ENCODE measurements at places on chromosomes 5 and 9.
A peak's percentile ranks its signal among the peaks of the same experiment; 100 is the strongest.

GRCh38 chr5:34857161-34857560 is 18.2 kb downstream of the TTC23L start:
- H3K27ac ChIP-seq, result no peak overlapping the region
- no peaks in the 10 kb centered on the region for H3K4me1 ChIP-seq
- H3K27me3 ChIP-seq, result no peaks in the 10 kb centered on the region

DNA sequence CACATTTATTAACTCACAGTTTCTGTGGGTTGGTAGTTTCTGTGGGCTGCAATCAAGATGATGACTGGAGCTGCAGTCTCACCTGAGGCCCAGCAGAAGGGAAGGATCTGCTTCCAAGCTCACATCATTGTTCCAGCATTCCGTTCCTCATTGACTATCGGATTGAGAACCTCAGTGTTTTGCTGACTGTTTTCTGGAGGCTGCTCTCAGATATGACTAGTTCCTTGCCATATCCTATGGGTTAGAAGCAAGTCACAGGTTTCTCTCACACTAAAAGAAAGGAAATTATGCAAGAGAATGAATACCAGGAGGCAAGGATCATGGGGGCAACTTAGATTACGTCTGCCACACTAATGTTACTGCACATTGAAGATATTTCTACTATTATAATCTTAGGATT is 6.3 kb upstream of the ERAP1 start:
- no peak overlapping the region for H3K4me3 ChIP-seq
- H3K27ac ChIP-seq, result no peak overlapping the region
- H3K27me3 ChIP-seq, result no peaks in the 10 kb centered on the region
- no peak for DNase-seq
- no peaks in the 10 kb centered on the region for H3K4me1 ChIP-seq

DNA sequence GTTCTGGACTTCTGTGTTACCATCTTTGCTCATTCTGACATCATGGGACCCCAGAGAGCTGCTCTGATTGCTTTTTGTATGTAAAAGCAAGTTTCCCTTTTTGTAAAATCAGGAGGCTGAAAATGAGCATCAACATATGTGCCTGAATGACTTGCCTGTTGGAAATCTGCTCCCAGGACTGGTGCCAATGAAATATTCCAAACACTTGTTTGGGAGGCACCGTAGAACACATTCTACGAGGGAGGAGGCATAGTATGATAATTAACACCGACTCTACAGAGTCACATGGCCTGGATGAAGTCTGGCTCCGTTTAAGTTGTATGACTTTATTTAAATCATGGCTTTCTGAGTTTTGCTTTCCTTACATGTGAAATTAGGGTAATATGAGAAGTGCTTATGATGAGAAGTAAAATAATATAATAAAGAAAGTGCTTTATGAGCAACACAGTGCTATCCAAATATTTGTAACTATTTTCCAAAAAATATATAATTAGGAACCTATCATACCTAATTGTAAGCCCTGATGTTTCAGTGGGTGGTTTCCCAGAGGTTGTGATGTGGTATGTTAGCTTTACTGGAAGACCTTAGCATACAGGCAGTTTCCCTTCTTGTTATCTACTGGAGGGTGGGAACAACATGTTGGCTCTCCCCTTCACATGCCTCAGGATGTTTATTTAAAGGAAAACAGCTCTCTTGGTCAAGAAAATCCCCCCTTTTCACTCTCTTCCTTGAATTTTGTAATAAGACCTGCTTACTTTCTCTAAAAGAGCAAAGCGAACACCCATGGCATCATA is 238.1 kb downstream of the FBXL7 start:
- no peaks in the 10 kb centered on the region for H3K27me3 ChIP-seq
- no peaks in the 10 kb centered on the region for H3K36me3 ChIP-seq
- no peaks in the 10 kb centered on the region for H3K4me1 ChIP-seq
- no peak for DNase-seq
- no peak overlapping the region for H3K4me3 ChIP-seq

DNA sequence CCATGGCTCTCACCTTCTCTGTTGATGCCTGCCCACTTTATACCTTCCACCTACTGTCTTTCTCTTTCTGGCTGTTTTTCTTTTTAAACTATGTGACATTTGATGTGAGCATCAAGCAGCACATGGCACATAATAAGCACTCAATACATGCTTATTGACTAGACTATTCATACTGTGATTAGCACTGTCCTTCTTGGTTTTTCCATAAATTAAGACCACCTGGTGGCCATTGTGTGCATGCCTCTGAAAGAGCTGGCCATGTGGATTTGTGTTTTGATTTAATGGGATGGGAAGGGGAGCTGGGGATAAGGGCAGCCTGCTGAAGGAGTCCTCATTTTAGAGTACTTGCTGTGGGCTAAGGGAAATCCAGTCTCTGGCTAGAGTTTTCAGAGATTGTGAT is 79.4 kb downstream of the ARHGEF28 start:
- H3K4me1 ChIP-seq, result no peaks in the 10 kb centered on the region
- no peak for DNase-seq
- H3K27ac ChIP-seq, result no peak overlapping the region
- no peaks in the 10 kb centered on the region for H3K36me3 ChIP-seq
- no peak overlapping the region for H3K4me3 ChIP-seq
- H3K27me3 ChIP-seq, result no peaks in the 10 kb centered on the region

GRCh38 chr5:135547590-135548254 is 12.0 kb upstream of the NEUROG1 start:
- H3K36me3 ChIP-seq, result no peaks in the 10 kb centered on the region
- no peaks in the 10 kb centered on the region for H3K27me3 ChIP-seq
- no peak for DNase-seq
- H3K27ac ChIP-seq, result no peak overlapping the region
- H3K4me1 ChIP-seq, result peaks cover 15% of the 10 kb centered on the region
- no peak overlapping the region for H3K4me3 ChIP-seq

DNA sequence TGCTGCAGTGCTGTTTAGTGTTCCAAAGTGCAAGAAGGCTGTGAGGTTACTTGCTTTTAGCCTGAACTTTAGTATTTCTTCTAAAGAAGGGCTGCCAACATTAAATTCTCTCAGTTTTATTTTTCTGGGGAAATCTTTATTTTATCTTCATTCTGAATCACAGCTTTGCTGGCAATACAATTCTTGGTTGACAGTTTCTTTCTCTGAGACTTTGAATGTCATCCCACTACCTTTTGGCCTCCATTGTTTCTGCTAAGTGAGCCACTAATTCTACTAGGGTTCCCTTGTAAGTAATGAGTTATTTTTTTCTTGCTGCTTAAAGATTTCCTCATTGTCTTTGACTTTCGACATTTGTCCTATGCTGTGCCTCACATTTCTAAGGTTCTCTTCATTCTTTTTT is 32.4 kb upstream of the SUSD1 start:
- H3K4me3 ChIP-seq, result no peak overlapping the region
- H3K36me3 ChIP-seq, result no peaks in the 10 kb centered on the region
- DNase-seq, result no peak
- no peaks in the 10 kb centered on the region for H3K27me3 ChIP-seq
- H3K27ac ChIP-seq, result no peak overlapping the region

DNA sequence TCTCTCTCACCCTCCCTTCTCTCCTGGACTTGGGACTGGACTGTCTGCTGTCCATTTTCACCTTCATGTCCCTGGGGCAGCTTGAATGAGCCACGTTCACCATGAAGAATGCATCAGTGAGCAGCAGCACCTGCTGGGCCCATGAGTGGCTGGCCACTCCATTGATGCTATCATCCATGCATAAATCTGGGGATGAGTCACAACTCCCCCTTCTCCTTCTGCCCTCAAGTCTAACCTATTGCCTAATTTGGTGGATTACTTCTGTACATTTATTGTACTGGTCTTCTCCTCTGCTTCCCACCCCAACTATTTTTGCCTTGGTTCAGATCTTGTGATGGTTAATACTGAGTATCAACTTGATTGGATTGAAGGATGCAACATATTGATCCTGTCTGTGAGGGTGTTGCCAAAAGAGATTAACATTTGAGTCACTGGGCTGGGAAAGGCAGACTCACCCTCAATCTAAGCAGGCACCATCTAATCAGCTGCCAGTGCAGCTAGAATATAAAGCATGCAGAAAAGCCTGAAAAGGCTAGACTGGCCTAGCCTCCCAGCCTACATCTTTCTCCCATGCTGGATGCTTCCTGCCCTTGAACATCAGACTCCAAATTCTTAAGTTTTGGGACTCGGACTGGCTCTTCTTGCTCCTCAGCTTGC is 46.7 kb downstream of the GDNF start:
- H3K4me3 ChIP-seq, result no peak overlapping the region
- H3K27me3 ChIP-seq, result no peaks in the 10 kb centered on the region
- H3K4me1 ChIP-seq, result no peaks in the 10 kb centered on the region
- H3K36me3 ChIP-seq, result no peaks in the 10 kb centered on the region

- no peaks in the 10 kb centered on the region for H3K36me3 ChIP-seq
- peak overlapping the region; percentile 51 for H3K27ac ChIP-seq
- H3K4me1 ChIP-seq, result no peaks in the 10 kb centered on the region
- DNase-seq, result peak; percentile 65
- H3K27me3 ChIP-seq, result no peaks in the 10 kb centered on the region
These were observed 17.6 kb upstream of the SETX start for GRCh38 chr9:132372177-132373095.

GRCh38 chr5:35237580-35238376 is 7.5 kb upstream of the PRLR start:
- no peak overlapping the region for H3K4me3 ChIP-seq
- no peak overlapping the region for H3K27ac ChIP-seq
- no peaks in the 10 kb centered on the region for H3K36me3 ChIP-seq
- no peak for DNase-seq
- no peaks in the 10 kb centered on the region for H3K27me3 ChIP-seq
- H3K4me1 ChIP-seq, result peaks cover 9% of the 10 kb centered on the region

DNA sequence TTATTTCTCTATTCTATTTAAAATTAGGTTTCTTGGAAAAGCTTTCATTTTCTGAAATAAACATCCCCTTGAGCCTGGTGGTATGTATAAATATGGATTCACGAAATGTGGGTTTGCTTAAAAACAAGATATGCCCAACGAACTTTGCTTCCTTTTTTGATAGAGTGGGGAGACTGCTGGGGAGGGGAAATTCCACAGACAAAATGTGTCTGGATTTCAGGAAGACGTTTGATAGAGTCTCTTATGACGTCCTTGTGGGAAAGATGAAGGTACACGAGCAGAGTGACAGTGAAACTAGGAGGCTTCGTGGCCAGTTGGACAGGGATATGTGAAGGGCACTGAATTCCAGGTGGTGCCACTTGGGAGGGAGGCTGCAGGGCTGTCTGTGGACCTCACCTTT is 84.5 kb upstream of the RPS23 start:
- H3K27me3 ChIP-seq, result no peaks in the 10 kb centered on the region
- H3K36me3 ChIP-seq, result no peaks in the 10 kb centered on the region
- no peak overlapping the region for H3K4me3 ChIP-seq
- H3K27ac ChIP-seq, result no peak overlapping the region

DNA sequence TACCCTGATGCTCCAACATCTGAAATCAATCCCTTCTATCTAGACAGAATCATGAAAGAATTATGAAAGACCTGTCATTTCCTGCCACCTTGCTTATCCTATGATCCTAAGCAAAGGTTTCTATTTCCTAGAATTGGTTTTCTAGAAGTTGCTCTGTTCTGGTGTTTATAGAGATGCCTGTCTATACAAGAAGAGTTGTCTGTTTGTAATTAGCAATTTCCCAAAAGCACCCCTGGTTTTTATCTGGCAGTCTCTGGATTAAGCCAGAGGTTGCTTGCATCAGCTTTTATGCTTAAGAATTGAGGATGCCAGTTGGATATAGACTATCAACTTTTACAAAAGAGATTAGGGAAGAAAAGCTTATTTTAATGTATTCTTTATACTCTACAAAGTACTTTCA is 133.0 kb upstream of the EFNA5 start:
- H3K36me3 ChIP-seq, result no peaks in the 10 kb centered on the region
- no peak for DNase-seq
- H3K27ac ChIP-seq, result no peak overlapping the region
- H3K4me1 ChIP-seq, result no peaks in the 10 kb centered on the region
- H3K27me3 ChIP-seq, result no peaks in the 10 kb centered on the region

GRCh38 chr5:133799571-133800237 is 168.7 kb downstream of the C5orf15 start:
- no peak overlapping the region for H3K27ac ChIP-seq
- H3K4me1 ChIP-seq, result no peaks in the 10 kb centered on the region
- no peak overlapping the region for H3K4me3 ChIP-seq
- H3K36me3 ChIP-seq, result no peaks in the 10 kb centered on the region
- H3K27me3 ChIP-seq, result no peaks in the 10 kb centered on the region

GRCh38 chr5:52181403-52181802 is 606.3 kb upstream of the ITGA1 start:
- H3K27me3 ChIP-seq, result no peaks in the 10 kb centered on the region
- H3K4me1 ChIP-seq, result no peaks in the 10 kb centered on the region
- no peaks in the 10 kb centered on the region for H3K36me3 ChIP-seq
- no peak overlapping the region for H3K4me3 ChIP-seq

- H3K27ac ChIP-seq, result no peak overlapping the region
- no peaks in the 10 kb centered on the region for H3K27me3 ChIP-seq
- H3K36me3 ChIP-seq, result no peaks in the 10 kb centered on the region
- no peak for DNase-seq
These were observed 264.0 kb upstream of the ITGA1 start for GRCh38 chr5:52523701-52524100.

GRCh38 chr9:17928228-17928627 is 349.4 kb downstream of the SH3GL2 start:
- H3K27me3 ChIP-seq, result no peaks in the 10 kb centered on the region
- no peaks in the 10 kb centered on the region for H3K36me3 ChIP-seq
- no peak overlapping the region for H3K4me3 ChIP-seq
- H3K27ac ChIP-seq, result no peak overlapping the region

GRCh38 chr5:74578356-74579044 is 62.0 kb downstream of the ENC1 start:
- no peaks in the 10 kb centered on the region for H3K36me3 ChIP-seq
- H3K27ac ChIP-seq, result no peak overlapping the region
- H3K27me3 ChIP-seq, result no peaks in the 10 kb centered on the region
- peaks cover 19% of the 10 kb centered on the region for H3K4me1 ChIP-seq
- no peak for DNase-seq
- H3K4me3 ChIP-seq, result no peak overlapping the region

DNA sequence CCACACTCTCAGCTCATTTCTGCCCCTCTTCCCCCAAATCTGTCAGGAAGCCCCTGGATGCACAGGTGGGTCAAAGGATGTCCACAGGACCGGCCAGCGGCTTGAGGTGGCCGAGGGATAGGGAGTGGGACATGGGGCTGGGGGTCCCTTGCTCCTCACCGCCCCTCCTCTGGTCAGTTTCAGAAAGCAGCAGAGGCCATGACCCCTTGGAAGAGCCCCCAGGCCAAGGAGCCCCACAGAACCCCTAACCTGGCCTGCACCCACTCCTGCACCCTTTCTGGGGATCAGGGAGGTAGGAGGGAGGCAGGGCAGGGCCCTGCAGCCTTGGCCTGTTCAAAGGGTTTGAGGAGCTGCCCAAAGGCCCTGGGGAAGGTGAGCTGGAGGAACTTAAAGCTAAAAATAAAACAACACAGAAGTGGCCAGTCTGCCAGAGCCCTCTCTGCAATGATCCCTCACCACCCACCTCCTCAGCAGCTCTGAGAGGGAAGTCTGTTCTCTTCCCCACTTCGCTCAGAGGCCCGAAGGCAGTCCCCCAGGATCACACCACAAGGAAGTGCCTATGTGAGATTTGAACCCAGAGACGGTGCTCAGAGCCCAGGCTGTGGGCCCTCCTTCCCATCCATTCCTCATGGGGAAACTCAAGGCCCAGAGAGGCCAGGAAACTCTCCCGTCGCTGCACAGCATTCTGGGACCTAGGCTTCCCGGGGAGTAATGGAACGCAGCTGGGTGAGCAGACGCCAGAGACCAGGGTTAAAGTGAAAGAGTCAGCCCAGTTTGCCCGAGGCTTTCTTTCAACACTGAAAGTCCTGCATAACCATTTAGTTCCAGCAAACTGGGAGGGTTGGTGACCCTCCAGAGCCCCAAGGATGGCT is 910 bp downstream of the ENG start:
- no peak for DNase-seq
- H3K4me3 ChIP-seq, result peak overlapping the region; percentile 52

Data from right lobe of liver (tissue), 6 donors.